ENCODE measurements at places on chromosomes 1 and 21.

GRCh38 chr1:61682891-61683290 lies 42.0 kb downstream of the TM2D1 start:
- no peak for DNase-seq

DNA sequence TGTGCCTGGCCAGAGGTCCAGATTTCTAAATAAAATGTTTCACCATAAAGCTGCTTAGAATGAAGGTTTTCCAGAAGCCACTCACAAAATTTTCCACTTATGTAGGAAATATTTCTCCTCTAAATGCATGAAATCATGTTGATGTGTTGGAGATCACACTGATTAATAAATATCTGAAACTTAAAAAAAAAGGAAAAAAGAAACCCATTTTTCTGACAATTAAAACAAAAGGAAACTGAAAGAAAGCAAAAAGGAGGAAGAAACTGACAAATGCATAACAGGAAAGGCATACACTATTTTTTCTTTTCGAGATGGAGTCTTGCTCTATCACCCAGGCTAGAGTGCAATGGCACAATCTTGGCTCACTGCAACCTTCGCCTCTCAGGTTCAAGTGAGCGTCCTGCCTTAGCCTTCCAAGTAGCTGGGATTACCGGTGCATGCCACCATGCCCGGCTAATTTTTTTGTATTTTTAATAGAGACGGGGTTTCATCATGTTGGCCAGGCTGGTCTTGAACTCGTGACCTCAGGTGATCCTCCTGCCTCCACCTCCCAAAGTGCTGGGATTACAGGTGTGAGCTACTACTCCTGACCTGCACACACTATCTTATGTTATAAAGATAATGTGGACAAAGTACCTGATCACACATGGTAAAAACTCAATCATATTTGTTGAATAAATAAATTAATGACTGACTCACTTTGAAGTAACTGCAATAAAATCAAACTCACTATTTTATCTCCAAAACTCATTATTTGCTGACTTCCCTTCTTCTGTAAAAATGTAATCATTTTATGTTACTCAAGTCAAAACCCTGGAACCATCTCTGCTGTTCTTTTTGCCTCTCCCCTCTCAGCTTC lies 149.8 kb upstream of the NR5A2 start:
- DNase-seq: no peak

- DNase-seq: no peak
Observed at GRCh38 chr1:51564124-51564523, 45.1 kb upstream of the EPS15 start.

DNA sequence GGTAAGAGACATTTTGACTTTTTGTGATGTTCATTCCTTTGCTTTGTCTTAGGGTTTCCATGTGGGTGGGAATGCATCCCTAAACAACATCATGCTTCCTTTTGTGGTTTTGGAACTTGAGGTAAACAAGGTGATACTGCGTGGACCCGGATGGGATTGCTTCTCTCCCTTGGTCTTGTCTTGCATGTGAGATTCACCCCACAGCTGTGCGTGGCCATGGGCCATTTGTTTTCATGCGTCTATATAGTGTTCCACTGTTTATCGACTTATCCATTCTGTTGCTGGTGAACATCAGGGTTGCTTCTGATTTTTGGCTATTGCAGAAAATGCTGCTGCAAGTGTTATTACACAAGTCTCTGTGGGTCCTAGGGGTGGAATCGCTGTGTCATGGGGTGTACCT lies 21.1 kb downstream of the CRYAA start:
- DNase-seq: no peak

DNA sequence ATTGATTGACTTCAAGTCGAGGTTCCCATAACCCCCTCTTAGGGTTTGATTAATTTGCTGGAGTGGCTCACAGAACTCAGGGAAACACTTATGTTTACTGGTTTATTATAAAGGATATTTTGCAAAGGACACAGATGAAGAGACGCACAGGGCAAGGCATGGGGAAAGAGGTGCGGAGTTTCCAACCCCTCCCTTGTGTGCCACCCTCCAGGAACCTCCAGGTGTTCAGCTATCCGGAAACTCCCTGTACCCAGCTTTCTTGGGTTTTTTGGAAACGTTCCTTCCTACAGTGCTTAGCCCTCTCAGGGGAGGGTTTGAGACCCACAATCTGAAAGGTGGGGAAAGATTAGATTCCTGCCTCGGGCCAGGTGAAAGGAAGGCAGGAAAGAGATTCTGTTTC lies 48.2 kb downstream of the UCK2 start:
- DNase-seq: no peak

DNA sequence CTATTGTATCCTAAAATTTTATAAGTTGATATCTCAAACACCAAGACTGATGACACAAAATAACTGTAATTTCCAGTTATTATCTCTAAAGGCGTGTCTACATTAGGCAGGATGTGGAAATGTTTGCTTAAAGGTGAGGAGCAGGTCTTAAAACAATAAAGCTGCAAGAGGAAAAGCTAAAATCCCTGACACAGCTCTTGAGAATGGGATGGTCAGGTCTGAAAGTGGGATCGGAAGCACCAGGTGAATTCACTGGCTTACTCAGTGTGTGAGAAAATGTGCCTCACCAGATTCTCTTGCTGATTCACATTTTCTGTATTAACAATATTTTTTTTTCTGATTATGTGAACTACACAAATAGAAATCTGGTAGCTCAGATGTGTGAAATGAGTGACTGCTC lies 421.9 kb upstream of the ADAMTS5 start:
- no peak for DNase-seq

Data from SIG-M5 (cell line).